ENCODE measurements at places on chromosomes 13 and 19. TPM values are rescaled to one million over a fixed set of nuclear protein-coding genes. Genes with fewer than 3 reads are reported as not detected.

The COL5A3 gene
- total RNA-seq = 0.86 TPM

The IFI30 gene
- total RNA-seq = not detected

The TPRX2 gene
- total RNA-seq = not detected

The FCGBP gene
- 1.0 TPM for total RNA-seq

The NPAS1 gene
- 1.5 TPM for total RNA-seq

The CEACAM6 gene
- not detected for total RNA-seq

The GADD45GIP1 gene
- total RNA-seq = 26.4 TPM

The CACNA1A gene
- 3.0 TPM for total RNA-seq

The RUBCNL gene
- 29.7 TPM for total RNA-seq

The EDNRB gene
- total RNA-seq = 26.8 TPM

The TMC4 gene
- total RNA-seq = not detected

The PRRG2 gene
- total RNA-seq = 1.0 TPM

The TMEM91 gene
- 6.6 TPM for total RNA-seq

The URAD gene
- not detected for total RNA-seq

The DAND5 gene
- total RNA-seq = not detected

DNA sequence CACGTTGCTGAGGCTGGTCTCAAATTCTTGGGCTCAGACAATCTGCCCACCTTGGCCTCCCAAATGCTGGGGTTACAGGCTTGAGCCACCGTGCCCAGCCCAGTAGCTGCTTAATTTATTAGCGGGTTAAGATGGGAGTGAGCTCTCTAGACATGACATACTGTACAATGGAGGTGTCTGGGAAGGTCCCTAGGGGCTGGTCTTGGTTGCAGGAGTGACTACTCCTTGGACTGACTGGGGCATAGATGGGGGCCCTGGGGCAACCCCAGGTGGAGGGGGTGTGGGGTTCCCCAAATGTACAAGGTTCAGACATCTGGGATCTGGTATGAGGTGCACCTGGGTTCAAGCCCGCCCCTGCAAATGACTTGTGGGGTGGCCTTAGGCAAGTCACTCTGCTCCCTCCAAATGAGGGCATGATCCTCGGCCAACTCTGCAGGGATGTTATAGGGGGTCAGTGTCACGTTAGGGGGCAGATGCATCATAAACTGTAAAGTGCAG, 12.8 kb downstream of the CIB3 start:
- DNase-seq = no peak

DNA sequence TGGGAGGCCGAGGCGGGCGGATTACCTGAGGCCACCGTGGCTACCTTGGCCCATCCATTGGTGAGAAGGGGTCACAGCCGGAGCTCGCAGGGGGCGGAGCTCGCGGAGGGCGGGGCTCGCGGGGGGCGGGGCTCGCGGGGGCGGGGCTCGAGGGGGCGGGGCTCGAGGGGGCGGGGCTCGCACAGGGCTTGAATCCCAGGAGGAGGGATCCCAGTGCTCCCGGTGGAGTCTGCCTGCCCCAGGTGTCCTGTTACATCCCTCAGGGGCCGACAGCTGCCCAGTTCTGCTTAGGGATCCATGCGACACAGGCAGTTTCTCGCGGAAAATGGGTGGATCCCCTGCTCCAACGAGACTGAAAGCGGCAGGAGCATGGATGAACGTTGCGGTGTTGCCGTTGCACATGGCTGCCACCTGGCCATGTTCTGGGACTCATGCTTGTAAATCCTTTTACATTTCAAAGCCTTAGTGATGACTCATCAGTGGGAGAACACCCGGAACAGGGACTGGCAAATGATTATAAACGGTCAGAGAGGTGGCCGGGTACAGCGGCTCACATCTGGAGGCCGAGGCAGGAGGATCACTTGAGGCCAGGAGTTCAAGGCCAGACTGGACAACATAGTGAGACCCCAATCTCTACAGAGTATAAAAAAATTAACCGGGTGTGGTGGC, 25.1 kb downstream of the TMPRSS9 start:
- DNase-seq = peak; percentile 26

DNA sequence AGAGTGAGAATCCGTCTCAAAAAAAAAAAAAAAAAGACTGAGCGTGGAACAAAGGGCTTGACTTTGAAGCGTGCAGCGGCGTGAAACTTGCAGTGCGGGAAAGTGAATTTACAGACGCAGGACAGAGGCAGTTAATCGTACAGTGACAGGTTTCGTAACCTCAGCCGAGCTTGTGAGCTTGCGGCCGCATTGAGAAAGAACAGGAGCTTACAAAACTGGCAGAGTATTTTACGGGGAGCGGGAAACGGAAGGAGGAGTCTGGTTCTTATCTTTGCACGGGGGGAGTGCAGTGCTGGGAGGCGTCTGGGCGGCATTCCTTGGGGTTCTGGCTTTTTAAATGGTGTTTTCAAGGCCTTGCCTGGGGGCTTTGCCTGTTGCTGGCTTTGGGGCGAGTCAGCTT, 6.0 kb upstream of the BSG start:
- DNase-seq = no peak

DNA sequence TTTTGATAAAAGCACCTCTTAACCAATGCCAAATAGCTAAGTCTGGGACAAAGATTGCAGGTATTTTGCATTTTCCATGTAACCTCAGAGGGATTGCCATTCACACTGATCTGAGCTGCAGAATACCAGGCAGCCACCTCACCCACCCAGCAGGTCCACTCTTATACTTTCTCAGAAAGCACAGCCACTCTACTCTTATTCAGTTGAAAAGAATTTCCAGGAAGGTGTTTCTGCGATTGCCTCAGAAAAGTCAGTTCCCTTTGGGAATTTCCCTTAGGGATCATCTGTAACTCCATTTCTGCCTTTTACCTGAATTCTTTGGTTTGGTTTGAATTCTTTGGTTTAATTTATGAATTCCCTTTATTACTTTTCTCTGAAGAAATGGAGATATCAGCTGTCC, 904 bp upstream of the ALOX5AP start:
- DNase-seq = no peak

GRCh38 chr19:4108767-4109625, 14.9 kb downstream of the MAP2K2 start:
- no peak for DNase-seq

GRCh38 chr19:3099347-3100145, 5.4 kb downstream of the GNA11 start:
- DNase-seq = no peak

GRCh38 chr13:34155931-34156607, 338.1 kb downstream of the RFC3 start:
- DNase-seq = no peak

- DNase-seq = peak; percentile 47
Measured at GRCh38 chr19:55638864-55639359, 1.9 kb upstream of the ZNF580 start.

DNA sequence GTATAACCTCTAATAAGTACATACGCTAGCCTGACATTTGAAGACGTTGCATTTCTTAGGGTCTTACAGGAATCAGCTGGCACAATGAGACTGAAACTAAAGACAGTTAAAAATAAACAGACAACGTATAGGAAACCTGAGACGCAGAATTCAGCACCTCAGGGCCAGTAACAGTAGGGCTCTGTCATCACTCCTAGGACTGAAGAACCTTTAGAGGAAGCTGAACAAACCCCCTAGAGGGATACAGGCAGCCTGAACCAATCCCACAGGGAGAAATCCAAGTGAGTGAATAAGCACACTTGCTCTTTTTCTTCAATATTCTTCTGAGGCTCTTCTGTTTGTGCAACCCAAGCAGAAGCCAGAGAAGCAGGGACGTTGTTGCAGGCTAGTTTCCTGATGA, 53.9 kb upstream of the KLHL1 start:
- DNase-seq = no peak

DNA sequence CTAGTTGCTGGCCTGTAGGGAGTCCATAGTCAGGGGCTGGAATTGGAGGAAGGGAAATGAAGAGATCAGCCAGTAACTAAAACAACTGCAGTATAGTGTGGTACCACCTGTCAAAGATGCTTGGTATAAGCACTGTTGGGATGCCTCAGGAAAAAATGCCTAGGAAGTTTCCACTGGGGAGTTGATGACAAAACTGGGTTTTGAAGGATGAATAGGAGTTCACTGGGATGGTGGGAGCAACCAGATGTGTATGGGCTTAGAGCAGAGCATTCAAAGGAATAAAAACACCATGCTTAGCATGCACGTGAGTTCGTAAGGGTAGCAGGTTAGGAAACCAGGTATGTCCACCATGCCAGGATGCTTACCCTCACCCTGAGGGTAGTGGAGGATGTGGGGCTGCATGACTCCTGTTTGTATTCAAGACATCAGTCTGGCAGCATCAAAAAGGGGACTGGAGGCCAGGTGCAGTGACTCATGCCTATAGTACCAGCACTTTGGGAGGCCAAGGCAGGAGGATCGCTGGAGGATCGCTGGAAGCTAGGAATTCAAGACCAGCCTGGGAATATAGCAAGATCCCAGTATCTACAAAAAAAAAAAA, 7.1 kb downstream of the CATSPERD start:
- DNase-seq = no peak

GRCh38 chr19:1847684-1848398, 442 bp downstream of the REXO1 start:
- DNase-seq = no peak

DNA sequence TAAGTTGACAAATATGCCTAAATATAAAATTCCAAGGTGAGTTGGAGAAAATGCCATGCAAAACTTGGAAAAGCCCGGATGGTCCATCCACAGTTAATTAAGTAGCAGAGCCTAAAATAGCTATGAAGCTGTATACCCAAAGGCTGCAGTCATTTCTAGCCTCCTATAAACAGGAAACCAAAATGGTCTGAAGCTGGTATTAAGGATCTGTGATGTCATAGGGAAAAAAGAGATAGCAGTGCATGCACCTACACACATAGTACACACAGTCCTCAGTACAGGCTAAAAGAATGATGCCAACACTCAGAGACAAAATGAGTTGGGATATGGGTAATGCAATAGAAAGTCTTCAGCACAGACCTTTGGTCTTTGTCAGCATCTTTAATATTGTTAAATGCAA, 736.9 kb downstream of the EFNB2 start:
- no peak for DNase-seq

DNA sequence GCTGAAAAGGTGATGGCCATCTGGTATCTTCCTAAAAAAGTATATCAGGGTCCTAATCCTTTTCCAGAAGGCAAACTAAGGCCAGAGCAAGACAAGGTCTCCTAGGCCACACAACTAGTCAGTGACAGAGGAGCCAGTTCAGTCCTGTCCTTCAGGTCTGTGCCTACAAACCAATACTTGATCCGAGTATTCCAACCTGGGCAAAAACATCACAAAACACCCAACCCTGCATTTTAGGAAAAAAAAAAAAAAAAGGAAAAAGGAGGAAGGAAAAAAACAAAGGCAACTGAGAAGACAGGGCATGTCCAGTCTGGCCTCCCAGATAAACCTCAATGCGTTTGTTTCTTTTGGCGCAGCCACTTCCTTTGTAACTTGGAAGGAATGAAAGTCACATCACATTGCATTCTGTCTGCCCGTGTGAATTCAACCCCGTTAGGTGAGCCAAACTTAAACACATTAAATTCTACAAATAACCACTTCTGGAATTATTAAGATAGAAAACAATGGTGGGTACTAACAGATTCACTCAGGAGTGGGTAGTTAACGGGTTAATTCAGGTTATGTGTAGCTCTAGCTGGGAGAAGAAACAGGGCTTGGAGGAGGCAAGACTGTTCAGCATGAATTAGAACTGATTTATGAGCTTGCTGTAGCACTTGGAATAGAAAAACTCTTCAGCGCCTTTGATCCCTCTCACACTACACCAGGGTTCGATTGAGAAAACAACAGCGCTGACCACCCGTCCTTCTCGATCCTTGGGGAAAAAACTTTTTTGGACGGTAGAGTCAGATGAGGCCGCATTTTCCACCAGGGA, 43.0 kb upstream of the HNRNPA1L2 start:
- DNase-seq = no peak

DNA sequence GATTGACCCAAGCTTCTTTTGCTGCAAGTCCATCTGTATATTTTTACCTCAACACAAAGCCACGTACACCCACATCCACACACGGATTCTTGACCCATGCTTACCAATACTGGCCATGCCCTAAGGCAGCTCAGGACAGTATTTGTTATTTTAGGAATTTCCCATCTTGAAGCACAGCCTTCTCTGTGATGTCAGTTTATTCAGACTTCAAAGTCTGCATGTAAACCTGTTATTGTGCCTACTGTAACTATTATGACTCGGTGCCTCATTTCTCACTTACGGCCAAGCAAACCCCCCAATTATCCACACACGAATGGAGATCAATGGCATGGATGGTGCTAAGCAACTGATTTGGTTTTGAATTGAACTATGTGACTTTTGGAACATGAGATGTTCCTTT, 17.5 kb downstream of the CLDN10 start:
- no peak for DNase-seq

DNA sequence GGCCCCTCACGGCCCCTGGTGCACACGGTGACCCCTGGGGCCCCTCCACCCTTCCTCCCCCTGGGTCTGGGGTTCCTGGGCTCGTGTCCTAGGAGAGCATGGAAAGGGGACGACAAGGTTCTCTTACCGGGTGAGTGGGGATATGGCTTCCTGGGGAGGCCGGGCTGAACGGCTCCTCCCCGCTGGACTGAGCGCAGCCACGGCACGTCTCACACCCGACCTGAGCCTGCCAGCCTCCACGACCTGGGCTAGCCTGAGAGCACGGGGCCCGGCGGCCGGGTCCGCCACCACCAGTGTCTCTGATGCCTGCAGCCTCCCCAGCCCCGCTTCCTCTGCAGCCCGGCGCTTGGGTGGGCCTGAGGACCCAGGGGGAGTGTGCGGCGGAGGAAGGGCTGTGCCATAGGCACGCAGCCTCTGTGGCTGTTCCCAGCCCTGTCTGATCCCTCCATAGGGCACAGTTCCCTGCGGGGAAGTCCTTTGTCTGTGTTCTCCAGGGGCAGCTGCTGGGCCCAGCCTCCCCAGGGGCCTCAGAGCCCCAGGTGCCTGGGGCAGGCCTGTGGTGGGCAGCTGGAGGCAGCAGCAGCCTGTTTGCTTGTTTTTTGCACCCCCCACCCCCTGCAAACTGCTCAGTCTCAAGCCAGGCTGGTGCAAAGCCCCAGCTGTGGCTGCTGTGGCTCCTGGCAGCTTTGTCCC, 15.0 kb downstream of the PLIN4 start:
- DNase-seq = no peak

DNA sequence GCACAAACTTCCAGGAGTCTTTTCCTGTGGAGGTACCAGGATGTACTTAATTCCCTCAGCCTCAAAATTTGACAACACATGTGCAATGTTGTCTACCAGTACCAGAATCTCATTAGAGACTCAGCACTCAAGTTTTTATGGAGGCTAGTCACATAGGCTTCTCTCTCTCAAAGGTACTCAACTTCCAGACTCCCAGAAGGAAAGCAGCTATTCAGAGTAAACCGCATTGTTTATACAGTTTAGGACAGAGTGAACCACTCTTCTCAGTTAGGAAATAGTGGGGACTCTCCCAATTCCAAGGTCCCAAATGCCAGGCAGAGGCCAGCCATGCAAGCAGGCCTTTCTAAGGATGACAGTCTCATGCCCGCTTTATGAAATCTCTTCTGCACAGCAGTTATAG, 8.5 kb upstream of the C1QTNF9B start:
- DNase-seq = no peak

GRCh38 chr13:28550091-28550490, 55.2 kb upstream of the FLT1 start:
- DNase-seq = no peak

- no peak for DNase-seq
Measured at GRCh38 chr19:17843292-17843827, 4.4 kb downstream of the JAK3 start.
